NB4 (cell line): ENCODE measurements at places on chromosomes 7 and 10.

- no peak for DNase-seq
Measured at GRCh38 chr7:157444011-157444842, 107.4 kb downstream of the DNAJB6 start.

DNA sequence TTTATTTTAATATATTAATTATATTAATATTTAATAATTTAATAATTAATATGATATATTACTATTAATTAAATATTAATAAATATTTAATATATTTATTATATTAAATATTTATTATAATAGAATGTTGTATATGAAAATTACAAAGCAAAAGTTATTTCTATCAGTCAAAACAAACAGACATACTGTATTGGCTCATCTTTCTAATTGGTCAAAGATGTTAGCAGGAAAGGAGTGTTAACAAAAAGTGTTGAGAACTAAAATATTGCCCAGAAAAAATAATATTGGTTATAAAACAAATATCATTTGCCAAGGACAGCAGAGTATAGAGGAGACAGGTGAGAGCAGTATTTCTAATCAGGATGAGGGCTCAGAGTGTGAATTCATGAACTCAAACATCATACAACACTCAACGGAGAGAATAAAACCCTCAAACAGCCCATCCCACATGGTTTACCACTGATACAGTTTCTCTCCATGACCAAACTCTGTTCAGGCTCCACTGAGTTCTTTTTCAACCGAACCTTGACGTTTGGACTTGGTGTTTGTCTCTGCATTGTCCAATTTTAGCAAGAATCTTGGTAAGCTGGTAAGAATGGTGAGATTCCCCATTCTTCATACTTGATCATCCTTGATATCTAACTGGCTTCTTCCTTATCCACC, 58.0 kb downstream of the TSPAN12 start:
- DNase-seq, result no peak

DNA sequence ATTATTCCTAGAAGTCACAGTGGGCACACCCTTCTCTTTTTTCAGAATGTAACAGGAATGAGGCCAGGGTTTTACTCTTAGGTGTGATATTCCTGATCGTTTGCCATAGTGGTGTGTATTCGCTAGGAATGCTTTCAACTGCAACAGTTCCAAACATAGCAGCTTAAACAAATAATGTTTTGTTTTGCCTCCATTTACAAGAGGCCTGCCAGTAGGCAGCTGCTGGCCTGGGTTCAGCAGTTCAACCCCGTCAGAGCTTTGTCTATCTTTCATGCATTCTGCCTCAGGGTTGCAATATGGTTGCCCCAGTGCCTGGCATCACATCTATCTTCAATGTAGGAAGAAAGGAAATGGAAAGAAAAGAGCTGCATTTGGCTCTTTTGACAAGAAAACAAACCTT, 21.7 kb upstream of the RET start:
- DNase-seq, result no peak

GRCh38 chr10:43257347-43258210, 9.3 kb downstream of the RASGEF1A start:
- DNase-seq, result no peak

- DNase-seq, result no peak
Measured at GRCh38 chr10:98404571-98405359, 10.2 kb downstream of the PYROXD2 start.

DNA sequence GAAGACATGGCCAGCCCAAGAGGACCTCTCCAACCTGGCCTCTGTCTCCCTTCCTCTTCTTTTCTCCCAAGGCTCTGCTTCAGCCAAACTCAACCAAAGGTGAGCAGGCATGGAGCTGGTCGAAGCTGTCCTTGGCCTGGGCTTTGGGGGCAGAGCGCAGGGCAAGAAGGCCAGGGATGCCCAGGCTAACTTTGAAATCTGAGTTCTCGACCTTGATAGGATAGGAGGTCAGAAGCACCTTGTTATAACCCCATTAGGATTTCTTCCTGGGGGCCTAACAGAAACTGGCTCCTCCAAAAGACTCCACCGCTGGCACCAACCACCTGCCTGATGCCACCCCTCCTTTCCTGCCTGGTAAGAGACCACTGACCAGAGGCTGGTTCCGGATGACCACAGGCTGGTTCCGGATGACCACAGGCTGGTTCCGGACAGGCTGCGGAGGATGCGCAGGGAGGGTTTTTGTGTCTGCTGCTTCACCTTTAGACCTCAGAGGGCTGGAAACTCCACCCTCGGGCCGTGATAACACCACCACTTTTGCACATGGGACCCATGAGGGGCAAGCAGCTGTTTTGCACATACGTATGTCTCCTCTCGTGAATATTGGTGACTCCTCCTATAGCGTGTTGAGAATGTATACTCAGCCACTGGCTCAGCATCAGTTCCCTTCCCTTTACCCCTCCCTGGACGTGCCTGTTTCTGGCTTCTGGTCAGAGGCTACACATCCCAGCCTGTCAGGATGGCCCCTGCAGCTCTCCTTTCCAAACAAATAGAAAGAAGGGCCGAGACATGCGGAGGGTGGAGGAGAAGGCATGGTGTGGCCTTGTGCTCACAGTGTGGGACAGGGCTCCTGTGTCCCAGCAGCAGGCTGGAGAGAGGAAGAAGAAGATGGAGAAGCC, 140.1 kb downstream of the DNAJB6 start:
- DNase-seq, result no peak

DNA sequence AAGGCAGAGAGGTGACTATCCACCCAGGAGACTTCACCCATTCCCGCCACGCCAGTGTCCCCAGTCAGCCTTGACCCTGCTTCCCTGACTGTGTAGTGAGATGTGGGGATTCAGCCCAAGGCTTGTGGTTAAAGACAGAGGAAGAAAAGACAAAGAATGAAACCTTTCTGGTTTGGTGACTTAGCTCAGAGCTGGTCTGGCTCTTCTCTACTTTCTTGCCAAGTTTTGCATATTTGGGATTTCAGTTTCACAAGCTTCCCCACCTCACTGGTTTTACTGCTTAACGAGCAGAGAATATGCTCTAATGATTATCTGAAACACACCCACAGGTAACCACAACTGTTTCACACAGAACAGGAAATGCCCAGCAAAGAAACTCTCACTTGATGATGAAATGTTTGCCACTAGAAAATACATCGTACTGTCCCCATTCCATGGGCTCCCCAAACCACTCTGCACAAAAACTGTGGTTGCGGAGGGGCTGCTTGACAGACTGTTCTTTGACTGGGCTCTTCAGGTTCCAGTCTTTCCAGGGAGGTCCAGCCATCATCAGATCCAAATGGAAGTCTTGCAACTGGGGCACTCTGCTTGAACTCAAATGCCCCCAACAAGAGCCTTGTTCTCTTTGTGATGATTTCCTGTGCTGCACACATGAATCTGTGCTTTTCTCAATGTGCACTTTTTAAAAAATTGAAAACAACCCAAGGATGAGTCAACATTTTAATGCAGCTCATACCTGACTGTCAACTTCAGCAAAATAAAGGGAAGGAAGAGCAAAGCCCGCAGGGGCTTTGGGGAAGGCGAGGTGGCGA, 95.5 kb downstream of the CTBP2 start:
- peak; percentile 86 for DNase-seq

DNA sequence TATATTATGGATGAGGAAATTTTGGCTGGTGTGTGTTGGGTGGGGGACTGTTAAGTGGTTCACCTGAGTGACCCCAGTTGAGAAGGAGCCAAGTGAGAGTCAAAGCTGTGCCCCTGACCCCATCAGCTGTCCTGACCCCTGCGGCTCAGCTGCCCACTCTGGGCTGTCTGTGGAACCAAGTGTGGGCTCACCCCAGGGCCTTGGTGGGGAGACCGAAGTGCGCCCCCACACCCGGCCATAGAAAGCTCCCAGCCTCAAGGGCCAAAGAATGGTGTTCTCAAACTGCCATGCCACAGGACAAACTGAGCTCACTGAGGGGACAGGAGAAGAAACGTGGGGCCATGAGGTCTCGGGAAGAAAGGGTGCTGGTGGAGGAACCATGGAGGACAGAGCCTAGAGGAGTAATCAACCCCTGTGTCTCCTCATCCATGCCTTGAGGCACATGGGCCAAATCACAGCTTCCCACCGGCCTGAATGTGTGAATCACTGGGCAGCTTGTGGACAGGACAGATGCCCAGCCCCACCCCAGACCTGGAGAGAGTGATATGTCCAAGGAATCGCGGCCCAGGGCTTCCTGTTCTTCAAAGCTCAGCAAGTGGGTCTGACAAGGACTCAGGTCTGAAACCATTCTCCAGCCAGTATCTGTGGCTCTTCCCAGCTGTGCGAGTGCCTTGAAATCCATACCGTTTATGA, 86.2 kb upstream of the CACUL1 start:
- no peak for DNase-seq

DNA sequence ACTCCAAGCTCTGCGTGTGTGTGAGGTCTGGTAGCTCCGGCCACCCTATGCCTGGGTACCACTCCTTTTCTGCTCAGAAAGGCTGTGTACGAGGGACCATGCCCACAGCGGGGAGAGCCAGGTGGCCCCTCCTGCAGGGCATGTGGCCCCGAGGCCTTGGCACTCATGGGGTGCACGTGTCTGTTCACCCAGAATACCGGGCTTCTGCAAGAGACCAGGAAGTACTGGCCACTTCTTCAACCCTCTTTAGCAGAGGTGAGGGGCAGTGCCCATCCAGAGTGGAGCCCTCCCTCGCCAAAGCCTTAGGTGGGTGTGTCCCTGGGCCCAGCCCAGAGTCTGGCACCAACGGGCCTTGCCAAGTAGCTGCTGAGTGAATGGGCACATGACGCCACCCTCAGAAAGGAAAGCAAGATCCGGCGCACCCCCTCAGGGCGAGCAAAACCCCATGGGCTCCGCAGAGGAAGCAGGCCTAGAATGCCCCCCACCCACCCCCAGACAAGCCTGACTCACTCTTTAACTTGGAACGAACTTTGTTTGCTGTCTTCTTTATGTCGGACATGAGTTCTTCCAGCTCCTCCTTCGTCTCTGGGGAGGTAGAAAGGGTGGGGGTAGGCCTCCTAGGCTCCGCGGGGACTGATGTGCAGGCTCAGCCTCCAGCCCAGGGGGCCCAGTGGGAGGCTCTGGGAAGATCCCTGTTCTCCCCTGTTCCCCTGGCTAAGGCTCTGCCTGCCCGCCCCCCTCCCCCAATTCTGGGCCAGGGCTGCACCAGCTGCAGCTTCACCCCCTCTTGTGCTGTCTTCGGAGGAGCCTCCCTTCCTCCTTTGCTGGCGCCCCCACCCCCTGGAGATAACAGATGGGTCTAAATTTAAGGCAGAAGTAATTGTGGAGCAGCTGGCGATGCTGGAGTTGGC, 14.6 kb downstream of the STX1A start:
- no peak for DNase-seq

DNA sequence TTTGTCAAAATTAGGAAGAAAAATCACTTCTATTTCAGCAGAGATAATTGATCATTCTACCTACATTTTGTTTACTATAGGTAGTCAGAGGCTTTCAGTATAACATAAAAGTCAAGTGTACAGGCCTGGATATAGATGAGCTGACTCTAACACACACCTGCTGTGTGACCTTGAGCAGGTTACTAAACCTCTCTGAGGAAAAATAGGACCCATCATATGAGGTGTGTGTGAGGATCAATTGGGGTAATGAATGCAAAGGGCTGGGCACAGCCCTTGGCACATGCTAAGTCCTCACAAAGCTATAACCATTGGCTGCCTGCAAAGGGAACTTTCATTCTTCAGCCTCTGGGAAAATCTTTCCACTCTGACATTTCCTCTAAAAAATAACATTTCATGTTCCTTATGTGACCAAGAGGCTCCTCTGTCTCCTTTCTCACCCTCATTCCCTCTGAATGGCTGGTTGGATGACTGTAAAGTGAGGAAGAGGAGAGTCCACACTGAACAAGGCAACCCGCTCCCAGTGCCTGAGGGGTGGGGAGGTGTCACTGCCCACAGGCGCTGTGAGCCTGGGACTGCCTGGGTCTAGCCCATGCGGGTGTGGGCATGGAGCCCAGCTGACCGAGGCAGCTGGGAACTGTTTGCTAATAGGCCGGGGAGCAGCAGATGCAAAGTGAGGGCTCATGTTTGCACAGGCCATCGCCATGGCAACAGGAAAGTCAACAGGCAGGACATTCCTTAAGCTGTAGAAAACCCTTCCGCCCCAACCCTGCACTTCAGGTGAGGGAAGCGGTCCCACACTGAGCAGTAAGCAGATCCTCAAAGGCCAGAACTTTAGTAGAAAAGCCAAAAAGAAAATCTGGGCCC, 36.8 kb downstream of the MYOF start:
- no peak for DNase-seq

- no peak for DNase-seq
Measured at GRCh38 chr7:2864204-2864985, 20.3 kb upstream of the GNA12 start.

DNA sequence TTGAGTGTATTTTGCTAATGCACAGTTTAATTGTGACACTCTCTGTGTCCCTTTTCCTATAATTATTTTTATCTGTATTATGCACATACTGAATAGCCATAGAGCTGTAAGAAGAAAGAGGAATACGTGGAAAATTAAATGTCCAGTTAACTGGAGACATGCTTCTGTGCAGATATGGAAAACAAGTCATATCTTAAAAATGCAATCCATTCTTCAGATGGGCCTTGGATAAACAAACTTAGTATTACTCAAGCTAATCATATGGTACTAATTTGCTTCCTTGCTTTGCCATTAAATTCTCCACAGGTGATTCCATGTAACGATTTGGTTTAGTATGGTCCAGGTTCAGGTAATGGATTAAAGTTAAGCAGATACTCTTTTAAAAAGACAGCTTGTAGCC, 201.2 kb upstream of the CELF2 start:
- DNase-seq, result no peak

DNA sequence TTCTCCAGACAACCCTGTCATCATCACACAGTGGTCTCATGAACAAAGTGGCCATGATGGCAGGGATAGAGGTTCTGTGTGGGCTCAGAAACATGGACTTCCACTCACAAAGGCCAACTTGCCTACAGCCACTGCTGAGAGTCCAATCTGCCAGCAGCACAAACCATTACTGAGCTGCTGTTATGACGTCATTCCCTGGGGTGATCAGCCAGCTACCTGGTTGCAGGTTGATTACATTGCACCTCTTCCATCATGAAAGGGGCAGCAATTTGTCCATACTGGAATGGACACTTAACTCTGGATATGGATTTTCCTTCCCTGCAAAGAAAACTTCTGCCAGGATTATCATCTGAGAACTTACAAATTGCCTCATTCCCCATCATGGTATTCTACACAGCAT, 1275.9 kb downstream of the TYW1 start:
- DNase-seq, result no peak

GRCh38 chr10:59393349-59393748, 31.0 kb upstream of the FAM13C start:
- no peak for DNase-seq

GRCh38 chr7:31020161-31020560, 31.9 kb upstream of the ADCYAP1R1 start:
- no peak for DNase-seq

DNA sequence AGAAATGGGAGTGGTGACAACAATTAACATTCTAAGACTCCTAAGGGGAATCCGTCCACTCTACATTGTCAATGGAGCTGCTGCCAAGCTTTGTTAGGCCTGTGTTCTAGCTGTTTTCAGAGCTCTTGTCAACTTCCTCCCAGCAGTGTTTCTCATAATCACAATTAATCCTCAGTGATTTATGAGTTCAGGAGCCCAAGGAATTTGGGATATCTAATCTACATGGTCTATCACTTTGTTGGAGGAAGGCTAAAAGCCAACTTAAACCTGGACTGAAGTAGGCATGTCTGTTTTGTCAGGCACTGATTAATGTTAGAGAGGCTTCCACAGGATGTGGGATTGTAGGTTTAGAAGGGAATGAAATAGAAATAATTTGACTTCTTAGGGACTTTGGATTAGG, 10.2 kb upstream of the OR2F2 start:
- DNase-seq, result no peak

- no peak for DNase-seq
Measured at GRCh38 chr7:36509962-36510361, 120.3 kb downstream of the ANLN start.

GRCh38 chr7:94336009-94336408, 58.7 kb upstream of the COL1A2 start:
- DNase-seq, result no peak

GRCh38 chr7:107359520-107360316, 110.1 kb upstream of the GPR22 start:
- DNase-seq, result peak; percentile 11
